ENCODE measurements at places on chromosomes 3 and 15.
A peak's percentile ranks its signal among the peaks of the same experiment; 100 is the strongest.

DNA sequence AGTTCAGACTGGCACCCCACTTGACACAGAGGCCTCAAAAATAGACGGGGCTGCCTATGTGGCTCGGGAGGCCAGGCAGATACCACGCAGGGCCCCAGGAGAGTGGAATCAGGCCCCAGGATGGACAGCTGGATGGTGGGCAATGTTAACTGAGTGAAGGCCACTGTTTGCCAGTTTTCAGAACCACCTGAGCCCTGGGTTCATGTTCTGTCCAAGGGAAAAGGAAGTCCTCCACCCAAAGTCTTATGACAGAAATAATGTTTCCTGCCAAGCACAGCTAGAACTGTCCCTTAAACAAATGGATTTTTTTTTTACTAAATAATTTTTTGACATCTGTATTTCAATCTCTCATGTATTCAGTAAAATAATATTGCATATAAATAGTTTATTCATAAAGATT, 228.4 kb downstream of the KLF13 start:
- DNase-seq, result no peak

- DNase-seq, result peak; percentile 97
Measured at GRCh38 chr15:68700455-68701123, 120.1 kb downstream of the ANP32A start.

DNA sequence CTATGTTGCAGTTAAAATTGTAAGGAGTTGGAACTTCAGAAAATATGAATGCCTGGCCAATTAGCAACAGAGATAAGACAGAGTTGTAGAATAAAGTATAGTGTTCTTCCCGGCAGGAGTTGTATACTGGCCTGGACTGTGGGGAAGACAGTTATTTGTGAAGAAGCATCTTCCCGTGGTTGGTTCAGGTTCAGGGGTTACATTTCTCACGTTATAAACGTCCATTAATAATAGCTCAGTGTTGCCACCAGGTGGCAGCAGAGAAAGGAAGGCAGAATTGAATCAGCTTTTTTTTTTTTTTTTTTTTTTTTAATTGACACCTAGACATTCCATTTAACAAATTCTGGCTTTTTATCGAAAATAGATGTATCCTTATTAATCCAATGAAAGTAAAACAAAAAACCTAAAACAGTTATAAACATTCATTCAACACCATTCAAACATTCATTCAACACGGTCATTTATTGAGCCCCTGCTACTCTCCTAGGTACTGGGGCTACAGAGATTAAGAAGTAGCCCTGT, 66.4 kb upstream of the NR2E3 start:
- DNase-seq, result peak; percentile 73

DNA sequence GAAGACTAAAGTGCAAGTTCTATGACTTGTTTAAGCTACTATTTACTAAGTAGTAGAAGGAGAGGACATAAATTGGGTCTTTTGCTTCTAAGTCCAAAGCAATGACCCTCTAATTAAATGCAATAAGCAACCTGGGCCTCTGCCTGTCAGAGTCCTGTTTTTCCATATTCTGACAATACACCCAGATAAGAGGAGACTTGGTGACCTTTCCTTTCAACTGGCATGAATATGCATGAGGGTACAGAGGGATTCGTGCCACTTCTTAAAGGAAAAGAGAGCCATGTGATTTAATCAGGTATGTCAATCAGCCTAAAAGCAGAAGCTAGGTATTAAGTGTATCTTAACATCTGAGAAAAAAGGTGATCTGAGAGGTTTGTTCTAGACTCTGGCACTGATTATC, 50.7 kb upstream of the FGF7 start:
- no peak for DNase-seq

DNA sequence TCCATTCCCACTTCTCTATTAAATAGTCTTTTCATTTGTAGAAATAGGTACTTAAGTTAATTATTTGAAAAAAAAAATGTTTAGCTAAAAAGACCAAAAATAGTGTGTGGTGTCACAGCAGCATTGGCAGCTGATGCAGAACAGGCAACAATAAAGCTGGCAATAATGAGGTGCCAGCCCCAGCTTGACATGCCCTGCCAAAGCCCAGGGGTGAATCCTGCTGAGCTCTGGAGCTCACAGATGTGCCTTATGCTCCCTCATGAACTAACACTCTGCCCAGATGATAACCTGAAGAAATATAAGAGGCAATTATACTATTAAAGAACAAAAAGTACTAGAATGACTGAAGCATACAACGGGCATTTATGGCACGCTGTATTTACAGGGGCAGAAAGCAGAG, 63.8 kb downstream of the IGSF11 start:
- peak; percentile 89 for DNase-seq

- DNase-seq, result no peak
Measured at GRCh38 chr3:112137781-112138180, 4.7 kb upstream of the GCSAM start.

DNA sequence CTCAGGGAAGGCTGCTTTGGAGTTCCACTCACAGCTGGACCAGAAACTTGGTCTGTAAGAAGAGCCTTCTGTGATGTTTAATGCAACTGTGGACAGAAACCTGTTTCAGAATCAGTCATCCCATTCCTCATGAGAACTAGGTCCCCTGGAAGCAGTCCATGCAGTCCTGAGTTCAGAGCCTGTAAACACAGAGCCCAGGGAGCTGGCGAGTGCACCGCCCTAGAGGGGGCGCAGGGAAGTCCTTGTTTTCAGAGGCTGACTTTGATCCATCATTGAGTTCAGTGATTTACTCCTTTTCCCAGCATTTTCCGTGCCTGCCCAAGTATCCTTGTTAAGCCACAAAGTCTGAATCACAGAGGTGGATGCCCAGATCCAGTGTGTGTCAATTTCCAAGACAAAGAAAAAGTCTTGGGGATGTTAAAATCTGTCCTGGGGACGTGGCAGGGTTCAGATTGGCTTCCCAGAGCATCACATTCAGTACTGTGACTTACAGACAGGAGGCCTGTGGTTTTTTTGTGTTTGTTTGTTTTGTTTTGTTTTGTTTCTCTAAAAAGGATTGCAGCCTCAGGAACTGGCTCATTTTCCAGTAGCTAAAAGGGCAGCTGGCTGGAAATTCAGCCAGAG, 9.8 kb upstream of the TXNRD3 start:
- no peak for DNase-seq

- no peak for DNase-seq
Measured at GRCh38 chr3:138172625-138173024, 2.1 kb downstream of the DBR1 start.

DNA sequence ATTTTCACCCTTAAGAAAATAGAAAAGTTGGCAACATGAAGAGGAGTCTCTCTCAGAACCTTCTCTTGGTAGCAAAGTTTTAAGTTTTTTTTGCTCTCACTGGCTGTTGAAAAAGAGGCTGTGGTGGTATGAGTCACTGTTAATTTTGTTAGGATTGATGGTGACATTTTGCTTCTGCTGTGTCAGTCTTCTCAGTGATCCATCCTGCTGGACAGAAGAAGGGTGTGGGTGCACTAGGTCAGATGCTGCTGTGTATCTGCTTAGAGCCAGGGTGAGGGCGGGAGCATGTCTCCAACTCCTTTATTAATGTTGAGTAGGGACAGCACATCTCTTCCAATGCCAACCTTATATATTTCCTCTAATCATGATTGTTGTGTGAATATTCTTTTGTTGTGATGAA, 369.5 kb downstream of the FEZF2 start:
- DNase-seq, result no peak

DNA sequence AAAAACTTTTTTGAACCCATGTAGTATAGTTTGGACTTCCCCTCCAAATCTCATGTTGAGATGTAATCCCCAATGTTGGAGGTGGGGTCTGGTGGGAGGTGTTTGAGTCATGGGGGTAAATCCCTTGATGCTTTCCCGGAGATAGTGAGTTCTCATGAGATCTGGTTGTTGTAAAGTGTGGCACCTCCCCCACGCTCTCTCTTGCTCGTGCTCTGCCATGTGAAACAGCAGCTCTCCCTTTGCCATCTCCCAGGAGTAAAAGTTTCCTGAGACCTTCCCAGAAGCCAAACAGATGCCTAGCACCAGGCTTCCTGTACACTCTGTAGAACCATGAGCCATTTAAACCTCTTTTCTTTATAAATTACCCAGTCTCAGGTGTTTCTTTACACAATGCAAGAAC, 16.0 kb upstream of the RNU6-1 start:
- DNase-seq, result no peak

GRCh38 chr3:122660297-122660974, 20.2 kb upstream of the PARP14 start:
- DNase-seq, result no peak

GRCh38 chr3:108100906-108101660, 10.3 kb upstream of the CD47 start:
- peak; percentile 100 for DNase-seq

DNA sequence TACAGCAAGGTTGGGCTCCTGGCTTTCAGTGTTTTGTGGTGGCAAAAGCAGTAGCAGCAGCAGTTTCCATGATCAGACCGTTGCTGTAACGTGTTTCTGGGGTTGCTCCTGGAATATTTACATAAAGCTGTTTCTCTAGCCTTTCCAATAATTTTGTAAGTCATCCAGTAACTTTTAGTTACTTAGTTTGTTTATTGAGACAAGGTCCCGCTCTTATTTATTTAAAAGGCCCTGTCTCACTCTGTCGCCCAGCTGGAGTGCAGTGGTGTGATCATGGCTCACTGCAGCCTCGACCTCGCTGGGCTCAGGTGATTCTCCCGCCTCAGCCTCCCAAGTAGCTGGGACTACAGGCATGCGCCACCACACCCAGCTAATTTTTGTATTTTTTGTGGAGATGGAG, 8.8 kb upstream of the MYO5A start:
- no peak for DNase-seq

- DNase-seq, result no peak
Measured at GRCh38 chr3:86104154-86104553, 886.8 kb downstream of the VGLL3 start.

DNA sequence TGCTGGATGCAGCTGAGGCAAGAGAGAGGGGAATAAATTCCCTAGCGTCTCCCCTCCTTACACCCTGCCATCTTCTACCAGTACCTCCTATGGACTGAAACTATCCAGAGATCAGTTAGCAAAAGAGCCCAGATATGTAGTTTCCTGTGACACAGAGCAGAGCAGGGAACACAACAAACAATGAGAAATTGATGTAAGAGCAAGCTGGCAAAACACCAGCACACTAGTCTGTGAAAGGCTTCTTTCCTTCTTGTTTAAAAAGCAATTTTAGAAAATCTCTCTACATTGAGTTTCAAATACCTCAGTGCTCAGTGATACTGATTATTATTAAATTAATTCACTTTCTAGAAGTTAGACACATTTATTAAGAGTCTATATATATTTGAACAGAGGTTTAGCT, 215.6 kb upstream of the AZI2 start:
- DNase-seq, result no peak

GRCh38 chr3:138047596-138048158, 37.7 kb downstream of the CLDN18 start:
- DNase-seq, result no peak

- DNase-seq, result peak; percentile 62
Measured at GRCh38 chr3:156948402-156949210, 122.5 kb downstream of the LEKR1 start.

GRCh38 chr3:30418443-30418842, 188.0 kb upstream of the TGFBR2 start:
- no peak for DNase-seq

DNA sequence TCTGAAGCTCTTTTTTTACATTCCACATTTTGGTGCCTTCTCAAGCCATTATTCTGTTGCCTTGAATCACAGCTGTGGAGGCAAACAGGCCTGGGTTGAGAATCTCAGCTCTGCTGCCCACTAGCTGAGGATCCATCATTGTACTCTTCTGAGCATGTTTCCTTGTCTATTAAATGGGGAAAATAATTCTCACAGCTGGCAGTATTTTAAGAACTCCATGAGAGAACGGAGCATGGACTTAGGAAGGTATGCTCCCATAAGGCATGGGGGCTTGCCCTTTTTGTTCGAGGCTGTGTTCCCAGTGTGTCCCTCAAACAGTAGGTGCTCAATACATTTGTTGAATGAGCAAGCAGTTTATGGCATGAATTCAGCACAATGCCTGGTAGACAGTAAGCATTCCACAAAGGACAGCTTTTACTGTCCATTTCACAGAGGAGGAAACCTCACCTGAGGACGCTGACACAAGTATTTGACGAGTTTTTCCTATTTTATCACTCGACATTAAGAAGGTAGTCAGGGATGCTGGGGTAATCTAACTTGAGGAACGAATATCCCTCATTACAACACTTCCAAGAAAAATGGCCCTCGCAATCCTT, 2.1 kb upstream of the PTPRG start:
- no peak for DNase-seq

DNA sequence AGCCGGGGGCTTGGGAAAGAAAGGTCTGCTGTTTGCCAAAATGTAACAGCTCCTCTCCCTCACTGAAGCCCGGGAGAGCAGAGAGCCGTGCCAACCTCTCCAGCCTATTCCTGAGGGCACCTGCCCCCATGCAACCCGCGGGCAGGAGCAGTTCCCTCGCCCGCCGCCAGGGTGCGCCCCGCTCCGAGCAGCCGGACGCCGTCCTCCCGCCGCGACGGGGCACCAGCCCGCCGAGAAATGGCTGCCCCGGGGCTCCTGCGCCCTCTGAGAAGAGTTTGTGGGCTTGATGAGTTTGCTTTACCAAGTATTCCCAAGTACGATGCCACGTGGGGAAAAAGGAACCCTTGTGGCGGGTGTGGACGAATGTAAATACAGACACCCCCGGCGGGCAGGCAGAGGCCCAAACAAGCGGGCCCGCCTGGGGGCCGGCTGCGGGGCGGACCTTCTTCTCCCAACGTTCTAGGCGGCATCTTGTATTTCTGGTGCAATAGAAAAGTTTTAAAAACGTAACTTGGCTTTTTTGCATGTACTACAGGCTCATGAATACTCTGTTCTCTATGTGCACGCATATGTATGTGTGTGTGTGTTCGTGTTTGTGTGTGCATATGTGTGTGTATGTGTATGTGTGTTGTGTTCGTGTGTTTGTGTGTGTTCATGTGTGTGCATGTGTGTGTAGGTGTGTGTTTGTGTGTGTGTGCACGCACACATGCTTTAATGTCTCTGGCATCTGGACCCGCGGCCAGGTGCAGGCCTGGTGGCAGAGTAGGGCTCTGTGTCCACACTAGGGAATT, 162.9 kb downstream of the CHSY1 start:
- peak; percentile 53 for DNase-seq

GRCh38 chr3:126487151-126487771, 11.6 kb upstream of the ZXDC start:
- no peak for DNase-seq

DNA sequence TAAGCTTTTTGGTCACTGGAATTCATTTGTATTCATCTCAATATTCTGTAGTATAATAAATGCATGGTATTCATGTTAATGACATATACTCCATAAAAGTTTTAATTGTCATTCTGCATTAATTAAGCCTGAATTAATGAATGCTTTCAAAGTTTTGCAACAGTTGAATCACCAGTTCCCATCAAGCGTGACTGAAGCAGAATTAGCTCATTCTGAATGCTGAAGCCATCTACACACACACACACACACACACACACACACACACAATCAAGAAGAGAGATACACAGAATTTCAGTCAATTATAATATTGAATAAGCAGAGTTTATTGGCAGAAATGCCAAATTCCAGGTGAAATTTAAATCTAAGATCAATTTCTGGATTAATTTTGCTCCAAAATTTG, 252.1 kb upstream of the KCNMB2 start:
- DNase-seq, result no peak

- DNase-seq, result no peak
Measured at GRCh38 chr15:77859491-77860060, 217.9 kb downstream of the TBC1D2B start.

- no peak for DNase-seq
Measured at GRCh38 chr3:112138219-112138969, 5.3 kb upstream of the GCSAM start.

GRCh38 chr15:100052716-100053473, 288.9 kb downstream of the ADAMTS17 start:
- DNase-seq, result no peak
